Left cardiac atrium (tissue), 4 donors: ENCODE measurements at places on chromosomes 5 and 9. TPM values are rescaled to one million over a fixed set of nuclear protein-coding genes. Genes with fewer than 3 reads are reported as not detected.

DNA sequence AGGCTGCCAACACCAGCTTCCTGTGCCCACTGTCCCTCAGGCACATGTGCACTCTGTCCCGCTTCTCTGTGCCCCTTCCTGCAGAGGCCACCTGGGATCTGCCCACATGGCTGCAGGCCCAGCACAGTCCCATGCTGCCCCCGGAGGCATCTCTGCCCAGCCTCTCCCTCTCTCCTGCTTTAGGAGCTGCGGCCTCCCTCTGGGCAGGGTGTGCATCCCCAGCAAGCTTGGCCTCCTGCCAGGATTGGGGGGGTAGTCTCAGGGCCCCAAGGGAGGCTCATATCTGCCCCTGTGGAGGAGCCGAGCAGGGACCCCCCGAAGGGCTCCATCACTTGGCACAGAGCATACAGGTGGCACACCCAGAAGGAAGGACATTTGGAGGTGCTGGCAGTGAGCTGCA, 24.8 kb downstream of the FLT4 start:
- DNase-seq = no peak

DNA sequence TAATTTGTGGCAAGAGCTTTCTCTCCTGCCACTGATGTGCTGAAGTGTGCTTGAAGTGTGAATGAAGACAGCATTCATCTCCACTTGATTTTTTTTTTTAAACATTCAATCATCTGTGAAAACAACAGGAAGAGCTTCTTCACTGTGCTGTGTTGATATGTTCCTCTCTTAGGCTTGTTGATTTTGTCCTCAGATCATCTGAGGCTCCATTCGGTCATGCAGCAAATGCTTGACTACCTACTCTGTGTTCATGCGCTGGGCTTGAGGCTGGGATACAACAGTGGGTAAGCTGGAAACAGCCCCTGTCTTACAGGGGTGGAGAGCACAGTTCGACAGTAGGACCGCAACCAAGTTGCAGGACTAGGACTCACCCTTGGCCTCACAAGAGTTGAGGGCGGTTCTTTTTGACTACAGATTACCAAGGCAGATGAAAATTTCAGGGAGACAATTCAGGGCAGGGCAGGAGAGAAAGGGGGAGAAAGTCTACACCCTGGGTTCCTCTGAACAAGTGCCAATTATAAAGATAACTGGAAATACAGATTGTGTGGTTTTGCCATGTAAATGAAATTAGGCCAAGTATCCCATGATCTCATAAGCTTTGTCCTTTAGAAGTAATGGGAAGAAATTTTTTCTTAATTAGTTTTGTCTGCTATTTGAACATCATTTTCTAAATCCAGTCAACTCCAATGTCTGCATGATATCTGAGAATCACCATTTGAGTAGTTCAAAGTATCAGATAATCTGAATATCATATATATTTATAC, 31.0 kb upstream of the F2R start:
- no peak for DNase-seq

DNA sequence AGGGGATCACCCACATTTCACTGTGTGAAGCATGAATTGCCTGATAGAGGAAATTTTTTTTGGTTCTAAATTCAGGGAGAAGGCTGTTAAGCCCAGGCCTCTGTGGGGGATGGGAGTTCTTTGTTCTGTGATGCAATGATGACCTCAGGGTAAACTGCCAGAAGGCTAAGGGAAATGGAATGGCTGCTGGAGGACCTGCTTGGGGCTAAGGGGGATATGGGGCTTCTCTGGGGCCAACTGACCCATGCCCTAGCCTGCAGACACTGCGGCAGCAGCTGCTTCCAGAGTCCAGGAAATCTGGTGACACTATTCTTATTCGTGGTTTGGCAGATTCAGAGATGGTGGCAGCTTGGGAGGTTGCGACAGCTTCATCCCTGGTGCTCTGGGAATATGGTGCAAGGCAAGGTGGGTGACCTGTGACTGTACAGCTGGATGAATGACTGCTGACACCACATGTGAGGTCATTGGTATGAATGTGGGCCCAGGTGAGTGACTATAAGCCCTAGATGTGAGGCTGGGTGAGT, 30.3 kb downstream of the VCP start:
- no peak for DNase-seq

DNA sequence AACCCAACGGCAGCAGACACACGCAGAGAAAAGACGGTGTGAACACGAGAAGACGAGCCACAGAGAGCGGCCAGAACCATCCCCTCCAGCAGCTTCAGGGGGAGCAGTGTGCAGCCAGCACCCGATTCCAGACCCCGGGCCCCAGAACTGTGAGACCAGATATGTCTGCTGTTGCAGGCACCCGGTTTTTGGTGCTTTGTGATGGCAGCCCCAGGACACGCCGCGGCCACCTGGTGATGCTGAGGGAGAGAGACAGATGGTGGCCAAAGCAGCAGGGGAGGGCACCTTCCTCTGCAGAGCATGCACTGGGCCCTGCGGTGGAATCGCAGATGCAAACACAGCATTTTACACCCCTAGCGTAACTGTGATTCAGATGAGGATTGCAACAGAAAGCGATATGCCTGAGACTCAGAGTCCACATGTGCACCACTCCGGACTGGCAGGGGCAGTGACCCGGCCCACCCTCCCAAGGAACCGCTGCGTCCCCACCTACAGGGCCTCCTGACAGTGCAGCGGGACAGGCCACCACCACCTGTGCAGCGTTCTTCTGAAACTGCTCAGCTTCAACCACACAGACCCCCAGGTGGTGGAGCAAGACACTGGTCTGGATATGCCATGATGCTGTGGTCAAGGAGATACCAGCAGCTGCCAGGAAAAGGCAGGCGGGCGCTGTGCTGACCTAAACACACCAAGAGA, 24.0 kb downstream of the ZDHHC11B start:
- peak; percentile 52 for DNase-seq

DNA sequence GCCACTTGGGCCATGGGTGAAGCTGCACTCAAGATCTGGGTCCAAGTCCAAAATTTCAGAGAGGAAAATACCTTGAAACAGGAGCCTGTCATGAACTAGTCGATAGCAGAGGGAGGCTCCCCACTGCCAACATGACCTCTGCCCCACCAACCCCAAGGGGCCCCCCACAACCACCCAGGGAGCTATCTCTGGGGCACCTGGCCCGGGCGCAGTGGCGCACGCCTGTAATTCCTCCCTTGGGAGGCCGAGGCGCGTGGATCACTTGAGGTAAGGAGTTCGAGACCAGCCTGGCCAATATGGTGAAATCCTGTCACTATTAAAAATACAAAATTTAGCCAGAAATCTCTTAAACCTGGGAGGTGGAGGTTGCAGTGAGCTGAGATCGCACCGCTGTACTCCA, 20.1 kb upstream of the HMCN2 start:
- DNase-seq = no peak

DNA sequence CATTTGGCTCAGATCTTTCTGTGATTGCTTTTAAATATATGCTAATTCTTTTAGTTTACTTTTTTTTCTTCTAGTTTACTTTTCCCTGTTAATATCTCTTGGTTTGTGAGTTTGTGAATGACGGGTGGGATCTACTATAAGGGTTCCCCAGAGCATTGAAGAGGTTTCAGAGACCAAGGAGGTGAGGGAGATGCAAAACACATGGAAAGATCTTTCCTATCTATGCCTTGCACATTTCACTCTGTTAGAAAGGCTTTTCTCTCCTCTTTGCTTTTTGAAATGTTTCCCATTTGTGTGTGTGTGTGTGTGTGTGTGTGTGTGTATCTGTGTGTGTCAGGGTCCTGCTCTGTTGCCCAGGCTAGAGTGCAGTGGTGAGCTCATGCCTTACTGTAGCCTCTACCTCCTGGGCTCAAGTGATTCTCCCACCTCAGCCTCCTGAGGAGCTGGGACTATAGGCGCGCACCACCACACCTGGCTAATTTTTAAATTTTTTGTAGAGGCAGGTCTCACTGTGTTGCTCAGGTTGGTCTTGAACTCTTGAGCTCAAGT, 50.7 kb downstream of the CNTLN start:
- DNase-seq = no peak

DNA sequence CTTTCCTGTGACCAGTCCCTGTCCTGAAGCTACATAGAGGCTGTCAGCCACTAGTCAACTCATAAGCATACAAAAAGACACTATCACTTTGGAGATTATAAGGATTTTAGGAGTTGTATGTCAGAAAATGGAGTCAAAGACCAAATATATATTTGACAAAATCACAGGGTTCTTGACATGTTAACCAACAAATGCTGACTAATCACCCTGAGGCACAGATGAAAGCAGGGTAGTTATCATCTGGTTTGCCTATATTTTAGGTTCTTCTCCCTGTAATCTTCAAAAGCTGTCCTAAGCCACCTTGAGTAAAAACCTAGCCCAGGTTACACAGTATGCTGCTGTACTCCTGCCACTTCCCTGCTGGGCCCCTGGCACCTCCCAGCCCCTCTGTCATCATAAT, 64.7 kb upstream of the ERCC6L2 start:
- DNase-seq = no peak

GRCh38 chr9:17929506-17929905, 350.6 kb downstream of the SH3GL2 start:
- DNase-seq = no peak

DNA sequence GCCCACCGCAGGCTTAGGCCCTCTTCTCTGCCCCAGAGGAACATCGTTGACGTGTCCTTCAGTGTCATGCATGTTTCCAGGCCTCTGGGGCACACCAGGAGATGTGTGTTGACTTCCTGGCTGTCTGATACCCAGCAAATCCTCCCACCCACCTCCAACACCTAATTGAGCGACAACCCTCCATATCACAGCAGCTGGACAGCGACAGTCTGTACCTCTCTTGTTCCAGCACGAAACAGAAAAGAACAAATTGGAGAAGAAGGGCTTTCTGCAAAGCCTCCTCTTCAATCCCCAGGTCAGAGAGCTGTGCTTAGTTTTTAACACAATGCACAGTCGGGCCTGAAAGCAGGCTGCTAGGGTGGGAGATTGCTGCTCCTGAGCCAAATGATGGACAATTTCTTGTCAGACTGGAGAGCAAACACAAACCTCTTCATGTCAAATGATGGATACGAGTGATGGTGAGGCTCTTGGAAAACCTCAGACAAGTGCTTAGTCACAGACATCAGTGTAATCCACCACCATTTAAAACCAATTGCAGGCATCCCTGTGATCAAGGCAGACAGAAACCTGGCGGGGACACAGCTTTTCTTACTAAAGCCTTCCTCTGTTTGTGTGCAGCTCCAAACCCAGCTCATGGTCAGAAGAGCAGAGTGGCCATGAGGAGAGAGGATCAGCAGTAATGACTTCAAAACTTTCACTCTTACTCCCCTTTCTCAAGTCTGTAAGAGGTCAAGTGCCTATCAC, 110.6 kb downstream of the EBF1 start:
- no peak for DNase-seq

DNA sequence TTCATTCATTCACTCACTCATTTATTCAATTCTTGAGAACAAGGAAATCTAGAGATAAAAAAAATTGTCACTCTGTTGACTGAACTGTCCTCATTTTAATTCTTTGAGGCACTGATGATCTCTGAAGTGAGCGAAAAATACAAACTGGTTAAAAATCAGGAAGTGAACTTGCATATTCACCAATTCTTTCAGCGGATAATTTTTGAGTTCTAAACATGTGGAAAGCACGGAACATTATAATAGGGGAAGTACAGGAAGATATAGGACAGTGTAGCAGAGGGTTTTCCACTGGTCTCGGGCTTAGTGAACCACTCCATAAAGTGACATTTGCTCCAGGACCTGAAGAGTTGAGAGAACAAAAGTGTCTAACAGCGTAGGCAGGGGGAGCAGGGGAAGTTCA, 169.5 kb downstream of the TLR4 start:
- DNase-seq = no peak

DNA sequence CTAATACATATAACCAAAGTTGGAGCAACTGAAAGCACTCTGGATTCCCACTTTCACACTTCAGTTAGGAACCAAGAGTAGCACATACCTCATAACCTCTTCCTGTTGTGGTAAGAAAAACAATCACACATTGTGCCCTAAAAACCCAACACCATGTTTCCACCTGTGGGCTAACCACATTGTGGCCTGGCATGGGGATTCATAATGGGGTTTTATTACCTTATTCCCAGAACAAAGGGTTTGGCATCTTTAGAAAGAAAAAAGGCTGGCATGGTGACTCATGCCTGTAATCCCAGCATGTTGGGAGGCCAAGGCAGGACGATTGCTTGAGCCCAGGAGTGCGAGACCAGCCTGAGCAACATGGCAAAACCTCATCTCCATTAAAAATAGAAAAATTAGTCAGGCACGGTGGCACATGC, 60.6 kb downstream of the HSD17B3 start:
- no peak for DNase-seq

GRCh38 chr9:81868145-81868544, 60.1 kb upstream of the SPATA31D4 start:
- DNase-seq = no peak

DNA sequence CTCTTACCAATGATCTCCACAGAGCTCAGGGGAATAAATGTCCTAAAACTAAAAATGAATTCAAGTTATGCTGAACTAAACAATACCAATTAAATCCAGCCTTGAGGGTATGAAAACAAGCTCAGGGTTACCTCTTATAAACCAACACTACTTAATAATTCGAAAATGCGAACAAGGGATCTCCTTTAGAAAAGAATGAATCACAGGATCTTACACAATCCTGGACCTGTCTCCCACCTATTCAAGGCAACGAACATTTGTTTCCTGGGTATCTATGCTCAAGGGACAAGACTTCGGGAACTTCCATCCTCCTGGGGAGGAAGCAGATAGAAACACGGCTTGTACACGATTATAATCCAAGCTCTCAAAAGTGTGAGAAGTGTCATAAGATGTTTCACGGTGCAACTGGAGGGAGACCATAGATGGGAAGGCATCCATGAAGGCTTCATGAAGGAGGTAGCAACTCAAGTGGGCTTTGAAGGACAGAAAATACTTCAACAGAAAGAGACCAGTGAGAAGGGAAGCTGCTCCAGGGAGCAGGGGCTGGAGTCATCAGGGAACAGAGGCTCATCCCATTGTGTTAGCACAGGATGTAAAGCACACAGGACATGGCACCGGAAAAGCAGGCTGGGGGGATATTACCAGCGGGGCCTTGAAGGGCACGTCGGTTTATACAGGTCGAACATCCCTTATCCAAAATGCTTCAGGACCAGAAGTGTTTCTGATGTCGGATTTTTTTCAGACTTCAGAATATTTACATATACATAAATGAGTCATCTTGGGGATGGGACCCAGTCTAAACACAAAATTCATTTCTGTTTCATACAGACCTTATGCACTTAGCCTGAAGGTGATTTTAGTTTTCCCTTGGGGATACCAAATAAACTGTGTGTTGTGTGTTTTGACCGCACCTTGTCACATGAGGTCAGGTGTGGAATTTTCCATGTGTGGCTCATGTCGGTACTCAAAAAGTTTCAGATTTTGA, 87.4 kb downstream of the TLE1 start:
- DNase-seq = no peak

- DNase-seq = peak; percentile 24
These were observed 39.0 kb downstream of the SMARCA2 start for GRCh38 chr9:2053883-2054845.

- DNase-seq = no peak
These were observed 71.0 kb downstream of the WNK2 start for GRCh38 chr9:93254806-93255493.

Gene KCNIP1
- not detected for total RNA-seq

Gene PCDHA4
- total RNA-seq = 0.16 TPM

Gene TRPM6
- 0.71 TPM for total RNA-seq

Gene NSUN2
- total RNA-seq = 23.2 TPM

Gene LRRC19
- not detected for total RNA-seq

Gene SPINK1
- not detected for total RNA-seq

Gene IFNB1
- total RNA-seq = not detected

Gene CNOT6
- total RNA-seq = 15.8 TPM

Gene PCDHA12
- total RNA-seq = 0.34 TPM

Gene SGCD
- 93.4 TPM for total RNA-seq
